ENCODE measurements at places on chromosomes 12 and 14.

GRCh38 chr14:53491884-53492277 is 338.8 kb upstream of the DDHD1 start:
- no peak for DNase-seq

- peak; percentile 55 for DNase-seq
Measured at GRCh38 chr12:95582230-95583058, 31.2 kb upstream of the USP44 start.

GRCh38 chr12:75809746-75810145 is 221.8 kb downstream of the PHLDA1 start:
- no peak for DNase-seq

DNA sequence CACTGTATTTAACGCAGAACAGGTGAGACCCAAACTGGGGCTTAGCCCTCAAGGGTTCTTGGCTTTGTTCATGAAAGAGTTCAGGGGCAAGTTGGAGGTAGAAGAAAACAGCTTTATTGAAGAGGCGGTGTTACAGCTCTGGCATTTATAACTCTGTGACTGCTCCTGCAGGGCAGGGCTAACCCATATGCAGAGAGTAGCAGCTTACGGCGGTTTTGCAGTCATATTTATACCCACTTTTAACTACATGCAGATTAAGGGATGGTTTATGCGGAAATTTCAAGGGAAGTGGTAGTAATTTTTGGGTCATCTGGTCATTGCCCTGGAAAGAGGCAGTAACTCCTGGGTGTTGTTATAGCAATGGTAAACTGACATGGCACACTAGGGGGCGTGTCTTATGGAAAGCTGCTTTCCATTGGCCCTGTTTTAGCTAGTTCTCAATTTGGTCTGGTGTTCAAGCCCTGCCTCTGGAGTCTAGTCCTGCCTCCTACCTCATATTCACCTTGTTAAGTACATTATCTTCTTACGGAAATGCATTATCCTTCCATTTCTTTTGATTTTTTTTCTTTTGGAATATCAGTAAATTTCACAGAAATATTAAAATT is 1.8 kb upstream of the IAPP start:
- no peak for DNase-seq

DNA sequence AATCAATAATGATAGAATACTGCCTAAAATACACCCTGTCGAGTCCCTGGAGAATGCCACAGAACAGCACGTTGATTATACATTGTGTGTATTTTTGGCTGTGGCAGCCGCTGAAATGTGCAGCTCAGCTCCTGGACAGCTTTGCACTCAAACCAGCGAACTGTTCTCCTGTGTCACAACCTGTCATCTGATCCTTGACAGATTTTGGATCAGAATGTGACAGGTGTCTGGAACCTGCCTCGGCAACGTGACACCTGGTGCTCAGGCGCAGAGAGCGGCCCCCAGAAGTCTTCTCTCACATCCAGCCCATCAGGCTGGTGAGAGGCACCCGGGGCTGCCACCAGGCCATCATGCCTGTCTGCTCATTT is 19.3 kb downstream of the MVK start:
- DNase-seq: no peak

DNA sequence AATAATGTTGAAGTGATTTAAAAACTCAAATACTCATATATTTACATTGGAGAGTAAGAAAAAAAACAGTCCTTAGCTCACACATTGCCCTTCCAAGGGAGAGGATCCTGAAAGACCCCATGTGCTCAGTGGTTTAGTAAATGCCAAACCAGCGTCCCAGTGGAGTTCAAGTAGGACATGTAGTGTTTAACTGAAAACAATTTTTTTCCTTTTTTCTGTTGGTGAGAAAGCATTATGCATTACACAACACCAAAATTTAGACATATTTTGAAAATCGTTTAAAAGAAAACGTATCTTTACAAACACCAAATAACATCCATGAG is 33.6 kb downstream of the UBR7 start:
- no peak for DNase-seq

DNA sequence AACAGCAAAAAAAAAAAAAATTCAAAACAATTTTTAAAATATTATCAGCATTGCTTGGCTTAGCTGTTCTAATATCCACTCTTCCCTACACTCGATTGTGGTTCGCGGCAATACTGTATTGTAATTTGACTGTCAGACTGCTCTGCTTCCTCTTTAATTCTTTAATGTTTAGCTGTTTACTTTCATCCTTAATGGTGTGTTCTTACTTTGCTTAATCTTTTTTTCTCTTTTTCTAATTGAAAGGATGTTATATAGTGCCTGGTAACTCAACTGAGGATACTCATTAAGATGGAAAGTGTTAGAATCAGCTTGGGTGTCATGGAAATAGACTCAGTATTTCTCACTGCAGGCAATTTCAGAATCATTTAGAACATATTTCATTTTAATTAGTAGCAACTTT is 2.0 kb downstream of the ANO4 start:
- no peak for DNase-seq

DNA sequence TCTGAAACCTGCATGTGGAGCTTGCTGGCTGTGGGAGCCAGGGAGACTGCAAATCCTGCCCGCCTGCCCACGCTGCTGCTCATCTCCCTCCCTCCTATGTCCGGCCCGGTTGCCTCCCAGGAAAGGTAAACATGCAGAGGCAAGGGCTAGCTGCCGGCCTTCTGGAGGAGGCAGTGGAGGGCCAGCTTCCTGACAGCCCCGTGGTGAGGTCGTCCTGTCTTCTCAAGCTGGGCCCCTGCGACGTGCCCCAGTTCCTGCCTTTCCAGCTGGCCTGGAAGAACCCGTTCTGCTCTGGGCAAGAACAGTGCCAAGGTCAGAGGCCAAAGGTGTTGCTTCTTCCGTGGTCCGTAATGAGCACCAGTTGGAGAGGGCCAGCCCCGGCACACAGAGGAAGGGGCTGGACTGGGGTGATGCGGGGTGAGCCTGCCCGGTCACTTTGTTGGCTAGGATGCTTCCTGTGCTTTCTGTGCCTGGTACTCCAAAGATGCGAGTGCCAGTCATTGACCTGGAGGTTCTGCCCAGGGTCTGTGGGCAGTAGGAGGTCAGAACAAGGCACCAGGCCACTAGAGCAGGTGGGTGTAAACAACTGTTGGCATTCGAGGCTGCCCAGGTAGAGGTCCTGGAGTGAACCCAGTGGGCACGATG is 25.3 kb downstream of the TPCN1 start:
- no peak for DNase-seq

GRCh38 chr14:50920482-50921230 is 23.6 kb downstream of the PYGL start:
- peak; percentile 63 for DNase-seq

DNA sequence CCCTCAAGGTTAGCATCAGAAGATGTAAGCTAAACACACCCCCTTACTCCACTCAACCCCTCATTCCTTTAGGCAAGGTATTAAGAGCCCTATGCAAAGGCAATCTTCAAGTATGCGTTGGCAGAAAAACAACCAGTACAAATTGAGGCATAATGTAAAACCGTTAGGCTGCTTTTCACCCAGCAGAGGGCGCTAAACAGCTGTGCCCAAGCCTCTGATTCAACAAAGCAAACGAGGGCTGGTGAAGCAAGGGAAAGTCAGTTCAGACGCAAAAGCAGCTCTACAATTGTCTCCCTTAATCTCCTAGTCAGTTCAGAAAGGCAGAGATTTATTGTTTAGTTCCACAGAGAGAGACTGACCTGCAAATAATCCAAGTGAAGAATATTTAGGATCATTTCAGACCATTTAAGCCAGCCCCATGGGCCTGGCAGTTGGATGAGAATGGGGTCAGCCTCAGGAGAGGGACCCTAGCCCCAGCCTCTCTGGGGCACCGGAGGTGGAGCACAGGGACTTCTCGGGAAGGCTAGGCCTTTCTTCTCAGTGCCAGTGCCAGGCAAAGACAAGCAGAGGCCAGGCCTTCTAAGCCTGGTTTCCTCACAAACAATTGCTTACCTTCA is 23.5 kb downstream of the DCAF5 start:
- peak; percentile 48 for DNase-seq

DNA sequence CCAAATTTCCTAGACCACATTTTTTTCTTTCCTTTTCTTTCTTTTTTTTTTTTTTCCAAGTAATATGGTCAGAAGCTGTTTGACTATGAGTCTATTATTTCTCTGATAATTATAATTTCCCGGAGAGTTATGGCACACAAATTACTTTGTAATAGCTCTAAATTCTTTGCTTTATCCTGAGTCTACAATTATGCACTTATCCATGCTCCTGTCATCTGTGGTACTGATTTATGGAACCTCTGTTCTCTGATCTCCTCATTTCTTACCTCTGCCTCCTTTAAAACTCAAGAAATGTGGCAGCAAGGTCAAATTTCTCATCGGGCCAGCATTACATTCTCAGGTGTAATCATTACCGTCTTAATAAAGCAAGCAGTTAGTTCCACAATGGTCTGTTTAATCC is 282.1 kb downstream of the PAWR start:
- DNase-seq: no peak

DNA sequence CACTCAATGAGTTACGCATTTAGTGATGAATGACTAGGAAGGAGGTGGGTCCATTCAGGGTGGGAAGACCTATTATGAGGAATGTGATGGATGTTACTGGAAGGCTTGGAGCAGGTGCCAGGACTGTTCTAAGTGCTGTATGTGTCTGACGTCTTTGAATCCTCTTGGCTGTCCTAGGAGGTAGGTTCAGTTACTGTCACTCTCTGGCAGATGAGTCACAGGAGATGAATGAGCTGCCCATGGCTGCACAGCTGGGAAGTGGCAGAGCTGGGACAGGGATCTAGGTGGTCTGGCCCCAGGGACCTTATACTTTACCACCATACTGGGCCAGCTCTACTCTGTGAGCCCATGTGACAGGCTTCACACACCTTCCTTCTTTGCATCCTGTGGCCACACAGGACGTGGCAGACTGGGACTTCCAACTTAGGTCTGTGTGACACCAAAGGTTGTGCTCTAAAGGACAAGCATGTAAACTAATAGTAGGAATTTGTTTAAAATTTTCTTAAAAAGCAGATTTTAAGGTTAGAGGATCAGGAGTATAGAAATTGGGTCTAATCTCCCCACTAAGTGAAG is 24.0 kb downstream of the TCTN1 start:
- DNase-seq: no peak

- no peak for DNase-seq
Measured at GRCh38 chr12:113063396-113064350, 7.1 kb downstream of the DTX1 start.

DNA sequence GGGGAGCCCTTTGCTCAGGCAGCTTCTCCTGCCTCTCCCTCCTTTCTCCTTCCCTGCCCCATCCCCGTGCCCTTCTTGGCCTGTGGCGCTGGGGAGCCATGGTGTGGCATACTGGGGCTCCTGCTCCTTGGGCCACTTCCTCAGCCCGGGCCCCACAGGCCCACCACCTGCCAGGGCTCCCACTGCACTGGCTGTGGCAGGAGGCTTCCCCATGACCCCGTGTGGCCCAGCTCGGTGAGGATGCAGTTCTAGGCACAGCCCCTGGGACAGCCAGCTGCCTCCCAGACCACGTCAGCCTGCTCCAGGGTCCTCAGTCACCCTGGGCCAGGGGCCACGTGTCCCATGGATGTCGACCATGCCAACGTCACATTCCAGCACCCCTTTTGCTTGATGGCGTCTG is 13.0 kb upstream of the AMN start:
- DNase-seq: no peak

DNA sequence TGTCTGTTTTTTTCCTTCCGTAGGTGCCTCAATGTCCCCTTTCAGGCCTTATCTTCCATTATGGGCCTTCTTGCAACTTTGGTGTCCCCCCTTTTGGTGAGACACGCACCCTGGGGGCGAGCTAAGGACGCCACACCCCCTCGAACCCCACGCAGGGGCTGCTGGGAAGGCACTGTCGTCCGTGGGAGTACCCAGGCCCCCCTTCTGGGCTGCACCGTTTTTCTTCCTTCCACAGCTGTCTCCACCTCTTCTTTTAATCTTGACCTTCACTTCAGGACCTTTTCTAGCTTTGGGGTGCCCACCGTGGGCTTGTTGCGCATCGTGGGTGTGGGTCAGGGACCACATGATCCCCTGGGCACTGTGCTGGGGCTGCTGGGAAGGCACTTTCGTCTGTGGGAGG is 271.8 kb downstream of the ALG10 start:
- DNase-seq: no peak

GRCh38 chr12:71737197-71737596 is 17.5 kb upstream of the RAB21 start:
- no peak for DNase-seq

Measured in Caki2 (cell line).